ENCODE measurements at places on chromosomes 6 and 20.

GRCh38 chr20:13037727-13038126, 29.0 kb downstream of the SPTLC3 start:
- no peak for DNase-seq

DNA sequence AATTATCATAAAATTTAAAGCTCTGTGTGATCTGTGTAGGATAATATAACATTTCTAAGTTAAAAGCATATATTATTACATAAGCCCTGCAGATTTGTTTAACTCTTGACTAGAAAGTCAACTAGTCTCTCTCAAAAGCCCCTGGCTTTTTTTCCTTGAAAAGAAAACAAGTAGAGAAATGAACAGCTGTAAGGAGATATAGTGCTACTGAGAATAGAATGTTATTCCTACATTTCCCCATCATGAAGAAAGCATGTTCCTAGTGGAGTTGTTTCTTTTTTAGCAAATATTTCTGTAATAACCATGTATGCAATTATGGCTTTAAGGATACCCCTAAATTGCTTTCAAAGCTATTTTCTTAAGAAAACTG, 37.6 kb downstream of the SHLD1 start:
- no peak for DNase-seq

DNA sequence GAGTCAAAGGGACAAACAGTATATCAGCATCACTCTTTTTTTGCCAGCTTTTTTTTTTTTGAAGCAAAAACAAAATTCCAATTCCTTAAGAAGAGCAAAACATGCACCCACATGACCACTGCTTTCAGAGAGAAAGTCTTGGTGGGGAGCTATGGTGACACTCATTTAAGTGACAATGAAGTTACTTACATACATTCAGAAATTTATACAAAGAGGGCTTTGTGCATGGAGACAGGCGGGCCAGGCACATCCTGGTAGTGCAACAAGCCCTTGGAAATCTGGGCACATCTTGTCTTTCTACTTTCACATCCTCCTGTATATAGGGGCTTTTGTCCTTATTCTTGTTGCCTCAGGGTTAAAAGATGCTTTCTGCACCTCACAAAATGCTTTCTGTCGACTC, 55.9 kb downstream of the IL22RA2 start:
- no peak for DNase-seq

GRCh38 chr6:25794784-25795183, 37.1 kb downstream of the SLC17A1 start:
- no peak for DNase-seq

All from activated CD4-positive, alpha-beta T cell treated with anti-CD3 and anti-CD28 coated beads, Interleukin-2, Interleukin-4, amounts not matched to agents 100 ng/mL and 50 ng/mL, durations not matched to agents 16 hours and 8 hours (primary cell).